GM03348 (cell line): ENCODE measurements at places on chromosomes 5 and 9.
A peak's percentile ranks its signal among the peaks of the same experiment; 100 is the strongest.

GRCh38 chr9:19527663-19528062 is 118.9 kb downstream of the ACER2 start:
- DNase-seq: no peak

DNA sequence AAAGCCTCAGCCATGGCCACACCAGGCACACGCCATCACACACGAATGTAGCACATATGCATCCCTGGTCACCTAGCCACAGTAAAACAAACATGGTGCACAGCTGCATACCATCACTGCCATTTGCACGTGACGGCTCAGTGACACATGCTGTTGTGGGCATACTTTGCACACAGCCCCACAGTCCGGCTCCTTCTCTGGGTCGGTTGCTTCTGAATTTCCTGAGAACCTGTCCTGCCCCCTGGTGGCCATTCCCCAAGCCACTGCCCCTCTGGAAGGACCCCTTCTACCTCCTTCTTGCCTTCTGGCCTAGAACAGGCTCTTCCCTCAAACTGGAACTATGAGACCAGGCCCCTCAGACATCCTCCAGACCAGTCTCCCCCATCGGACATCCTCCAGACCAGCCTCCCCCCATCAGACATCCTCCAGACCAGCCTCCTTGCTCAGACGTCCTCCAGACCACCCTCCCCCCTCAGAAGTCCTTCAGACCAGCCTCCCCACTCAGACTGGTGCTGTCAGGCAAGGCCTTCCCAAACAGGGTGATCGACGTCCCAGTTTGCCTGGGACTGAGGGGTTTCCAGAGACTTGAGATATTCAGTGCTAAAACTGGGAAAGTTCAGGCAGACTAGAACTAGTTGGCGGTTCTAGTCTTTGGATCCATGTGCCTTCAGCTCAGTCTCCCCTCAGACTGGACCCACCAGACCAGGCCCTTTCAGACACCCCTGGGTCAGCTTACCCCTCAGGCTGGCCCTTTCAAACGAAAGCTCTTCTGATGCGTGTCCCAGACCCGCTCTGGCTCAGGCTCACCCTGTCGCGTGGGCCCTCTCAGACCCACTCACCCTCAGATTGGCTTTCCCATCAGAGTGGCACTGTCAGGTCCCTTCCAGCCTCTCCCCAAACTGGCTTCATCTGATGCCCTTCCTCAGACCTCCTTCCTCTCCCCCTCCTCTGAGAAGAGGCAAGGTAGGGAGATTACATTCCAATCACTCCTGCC is 24.3 kb upstream of the ENHO start:
- peak; percentile 76 for DNase-seq

DNA sequence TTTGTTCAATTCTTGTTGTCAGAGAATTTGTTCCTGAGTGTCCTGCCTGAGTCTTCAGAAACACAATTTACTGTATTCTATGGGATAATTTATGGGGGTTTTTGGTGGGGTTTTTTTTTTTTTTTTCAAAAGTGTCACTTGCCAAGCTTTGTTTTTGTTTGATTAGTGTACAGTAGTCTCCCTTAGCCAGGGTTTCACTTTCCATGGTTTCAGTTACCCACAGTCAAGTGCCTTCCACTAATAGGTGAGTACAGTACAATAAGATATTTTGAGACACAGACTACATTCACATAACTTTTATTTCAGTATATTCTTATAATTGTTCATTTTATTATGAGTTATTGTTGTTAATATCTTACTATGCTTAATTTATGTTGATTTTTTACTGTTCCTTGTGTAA is 25.0 kb upstream of the AUH start:
- no peak for DNase-seq

- no peak for DNase-seq
Observed at GRCh38 chr5:58683567-58683966, 100.7 kb downstream of the RAB3C start.

DNA sequence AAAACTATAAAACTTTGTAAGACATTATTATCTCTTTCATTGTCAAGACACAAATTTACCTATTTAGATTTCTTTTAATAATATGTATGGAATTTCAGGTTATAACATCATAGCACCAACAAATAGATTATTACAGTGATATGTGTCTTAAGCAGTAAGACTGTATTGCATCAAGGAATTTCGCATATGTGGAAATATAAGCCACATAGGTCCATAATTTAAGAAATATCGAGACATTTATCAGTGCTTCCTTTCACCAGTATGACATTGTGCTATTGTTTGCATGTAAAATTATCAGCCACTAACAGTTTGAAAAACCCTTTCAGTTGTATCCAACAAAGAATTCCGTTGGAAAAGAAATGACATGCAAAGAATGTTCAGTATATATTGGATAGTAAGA is 186.7 kb upstream of the RASA1 start:
- no peak for DNase-seq

DNA sequence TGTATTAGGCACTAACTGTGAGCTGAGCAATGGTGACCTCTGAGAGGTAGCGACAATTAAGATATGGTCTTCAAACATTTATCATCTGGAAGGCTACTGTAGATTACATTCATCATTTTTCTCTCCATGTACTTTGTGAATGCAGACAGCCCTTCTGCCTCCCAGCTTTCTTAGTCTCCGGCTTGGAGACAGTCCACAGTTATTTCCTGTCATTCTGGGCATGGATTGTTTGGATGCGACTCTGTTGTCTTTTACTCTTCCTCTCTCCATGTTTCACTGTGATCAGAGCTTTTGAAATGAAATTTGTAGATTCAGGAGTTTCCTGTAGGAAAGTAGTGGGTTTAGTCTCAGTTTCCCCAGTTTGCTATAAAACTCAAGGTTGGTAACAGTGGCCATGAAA is 20.5 kb downstream of the DMRT2 start:
- no peak for DNase-seq

DNA sequence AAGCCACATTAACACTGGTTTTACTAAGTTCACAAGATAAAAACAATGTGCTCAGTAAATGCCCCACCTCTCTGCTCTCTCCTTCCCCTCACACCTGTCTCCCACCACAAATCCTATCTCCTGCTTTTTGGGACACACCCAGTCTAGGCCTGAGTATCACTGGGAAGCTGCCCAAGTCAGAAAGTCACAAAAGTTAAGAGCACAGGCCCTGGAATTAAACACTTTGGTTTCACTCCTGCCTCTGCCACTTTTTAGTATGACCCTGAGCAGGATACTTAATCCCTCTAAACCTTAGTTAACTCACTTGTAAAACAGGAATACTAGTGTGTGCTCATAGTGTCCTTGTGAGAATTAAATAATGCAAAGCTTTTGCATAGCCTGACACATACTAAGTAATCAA is 11.3 kb downstream of the C5 start:
- DNase-seq: no peak

- no peak for DNase-seq
Observed at GRCh38 chr5:128778474-128778873, 186.8 kb upstream of the SLC27A6 start.

DNA sequence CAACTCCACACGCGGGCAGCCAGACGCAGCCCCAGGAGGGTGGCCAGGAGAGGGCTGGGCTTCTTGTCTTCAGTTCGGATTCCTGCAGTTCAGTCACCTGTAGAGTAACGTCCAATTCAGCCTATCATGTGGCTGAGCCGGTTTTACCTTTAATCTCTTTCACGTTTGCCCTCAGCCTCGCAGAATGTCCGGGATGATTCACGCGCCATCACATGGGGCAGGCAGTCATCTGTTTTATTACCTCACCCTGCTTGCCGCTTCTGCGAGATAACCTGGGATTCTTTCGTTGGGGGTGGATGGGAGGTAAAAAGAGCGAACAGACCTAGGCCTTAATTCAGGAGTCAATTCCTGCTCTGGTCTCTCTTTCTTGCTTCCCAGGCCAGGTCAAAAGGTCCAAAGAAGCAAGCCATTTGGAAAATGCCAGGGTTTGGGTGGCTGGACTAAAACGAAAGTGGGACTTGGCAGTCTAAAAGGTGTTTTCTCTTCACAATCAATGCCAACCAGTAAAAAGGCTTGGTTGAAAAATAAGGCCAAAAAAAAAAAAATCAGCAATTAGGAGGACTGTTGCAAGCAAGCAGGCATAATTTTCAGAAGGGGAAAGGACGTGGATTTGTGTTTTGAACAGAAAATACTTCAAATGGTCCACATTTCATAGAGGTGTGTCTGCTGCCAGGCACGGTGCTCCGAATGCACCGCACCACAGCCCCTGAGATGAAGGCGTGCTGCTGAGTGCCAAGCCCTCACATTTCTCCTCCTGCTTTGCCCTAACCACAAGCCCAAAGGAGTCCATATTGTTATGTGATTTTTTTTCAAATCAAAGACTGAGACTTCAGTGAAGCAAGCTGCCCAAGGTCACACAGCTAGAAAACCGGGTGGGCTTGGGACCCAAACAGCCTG is 2.8 kb upstream of the WWC1 start:
- DNase-seq: no peak

GRCh38 chr5:94470802-94471201 is 147.6 kb downstream of the KIAA0825 start:
- no peak for DNase-seq

- DNase-seq: no peak
Observed at GRCh38 chr5:81402192-81402930, 8.4 kb upstream of the ACOT12 start.

GRCh38 chr5:176364765-176365350 is 429 bp upstream of the ARL10 start:
- DNase-seq: no peak

DNA sequence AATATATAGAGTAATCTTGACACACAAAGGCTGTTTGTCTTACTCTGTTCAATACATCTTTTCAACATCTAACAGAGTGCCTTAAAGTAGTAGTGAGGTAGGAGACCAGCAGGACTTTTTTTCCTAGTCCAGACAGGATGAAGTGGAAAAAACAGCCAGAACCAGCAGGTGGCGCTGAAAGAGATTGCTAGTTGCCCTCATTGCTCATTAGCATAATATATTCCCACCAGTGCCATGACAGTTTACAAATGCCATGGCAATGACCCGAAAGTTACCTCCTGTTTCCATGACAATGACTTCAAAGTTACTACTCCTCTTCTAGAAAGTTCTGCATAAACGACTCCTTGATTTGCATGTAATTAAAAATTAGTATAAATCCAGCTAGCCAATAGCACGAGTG is 387.4 kb downstream of the ACTL7B start:
- no peak for DNase-seq

- DNase-seq: no peak
Observed at GRCh38 chr5:25573691-25574090, 928.9 kb upstream of the CDH10 start.

DNA sequence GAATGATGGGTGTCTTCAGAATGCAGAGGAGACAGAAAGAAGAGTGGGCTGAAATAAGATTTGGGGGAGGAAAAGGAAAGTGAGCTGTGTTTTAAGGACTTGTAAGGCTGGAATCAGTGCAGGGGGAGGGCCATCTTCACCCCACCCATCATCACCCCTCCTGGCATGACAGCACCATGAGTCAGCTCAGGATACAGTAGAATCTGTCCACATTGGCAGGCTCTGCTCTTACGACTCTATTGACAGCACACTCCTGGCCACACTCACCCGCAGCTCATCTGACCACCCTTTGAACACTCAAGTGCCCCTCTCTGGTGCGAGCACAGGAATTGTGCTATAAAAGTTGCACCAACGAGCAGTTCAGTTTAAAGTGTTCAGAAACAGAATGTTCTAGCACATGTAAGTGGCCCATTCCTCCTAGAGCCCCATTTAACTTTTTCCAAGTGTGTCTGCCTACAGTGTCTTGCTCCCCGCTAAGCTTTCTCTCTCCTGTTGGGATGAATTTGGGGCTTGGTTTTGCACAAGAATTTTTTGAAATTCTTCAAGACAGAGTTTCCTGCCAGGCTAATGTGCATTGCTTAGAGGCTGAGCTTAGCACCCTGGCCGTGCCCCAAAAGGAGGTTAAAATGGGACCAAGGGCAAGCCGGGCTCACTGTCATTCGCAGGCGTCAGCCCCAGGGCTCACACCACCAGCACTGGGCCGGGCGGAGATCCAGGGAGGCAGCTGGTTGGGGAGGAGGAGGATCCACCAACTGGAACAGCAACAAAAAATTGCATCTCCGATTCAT is 12.0 kb downstream of the ADRA1B start:
- peak; percentile 90 for DNase-seq

DNA sequence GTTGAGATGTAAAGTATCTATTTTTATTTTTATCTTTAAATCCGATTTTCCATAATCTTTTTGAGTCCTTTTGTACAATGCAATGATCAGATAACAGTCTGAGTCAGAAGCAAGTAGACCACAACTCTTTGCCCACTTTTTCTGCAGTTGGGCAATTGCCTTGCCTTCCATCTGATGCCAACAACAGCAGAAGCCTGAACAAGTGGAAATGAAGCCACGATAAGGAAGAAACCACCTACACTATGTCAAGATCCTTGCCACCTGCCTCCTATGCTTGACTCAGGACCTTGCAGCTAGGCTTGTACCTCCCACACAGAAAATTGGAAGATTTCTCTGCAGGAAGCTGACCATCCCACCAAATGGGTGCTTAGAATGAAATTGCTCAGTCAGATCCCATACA is 78.6 kb downstream of the ANXA1 start:
- no peak for DNase-seq

GRCh38 chr5:141973871-141974595 is 5.1 kb downstream of the RNF14 start:
- no peak for DNase-seq

DNA sequence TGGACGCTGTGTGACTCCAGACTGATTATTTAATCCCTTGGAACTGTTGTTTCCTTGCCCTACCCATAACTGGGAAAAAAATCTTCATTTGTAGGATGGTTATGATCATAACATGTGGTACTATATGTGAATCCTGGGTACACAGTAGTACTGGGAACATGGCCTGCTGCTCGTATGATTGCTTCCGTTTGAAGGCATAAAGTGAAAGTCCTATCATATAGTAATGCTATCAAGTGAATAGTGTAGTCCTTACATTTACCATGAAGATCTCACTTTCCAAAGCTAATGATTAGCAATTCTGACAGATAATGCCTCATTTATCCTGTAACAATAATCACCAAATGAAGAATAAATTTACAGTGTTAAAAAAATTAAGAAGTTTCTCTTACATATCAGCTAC is 53.2 kb downstream of the MEF2C start:
- peak; percentile 8 for DNase-seq

DNA sequence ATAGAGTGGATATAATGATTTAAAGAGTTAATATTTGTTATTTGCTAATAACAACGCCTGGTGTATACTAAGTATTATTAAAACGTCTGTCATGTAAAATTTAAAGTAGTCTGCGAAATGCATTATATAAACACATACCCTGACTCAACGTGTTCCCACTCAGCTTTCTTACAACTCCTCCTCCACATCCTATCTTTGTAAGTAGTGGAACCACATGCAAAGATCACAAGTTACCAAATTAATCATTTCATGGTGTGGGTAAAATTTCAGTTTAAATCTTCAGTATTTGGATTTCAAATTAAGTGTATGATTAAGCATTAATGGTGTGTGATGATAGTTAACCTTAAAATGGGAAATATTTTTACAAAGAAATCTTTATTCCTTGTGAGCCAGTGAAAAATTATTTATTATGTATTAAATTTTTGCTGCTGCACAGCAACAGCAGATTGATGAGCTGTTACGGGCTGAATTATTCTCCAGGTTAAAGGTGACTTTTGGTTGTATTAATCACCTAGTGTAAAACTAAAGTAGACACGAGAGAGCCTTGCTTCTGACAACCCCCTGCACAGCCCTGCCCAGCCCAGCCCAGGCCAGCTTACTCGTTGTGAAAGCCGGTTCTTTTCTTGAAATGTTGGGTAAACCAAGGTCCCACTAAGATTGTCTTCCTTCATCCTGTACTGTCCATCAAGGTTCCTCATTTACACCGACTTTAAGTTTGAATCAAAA is 373.5 kb downstream of the DTWD2 start:
- no peak for DNase-seq
